ENCODE measurements at places on chromosomes 1 and 21. TPM values are rescaled to one million over a fixed set of nuclear protein-coding genes. Genes with fewer than 3 reads are reported as not detected.

- DNase-seq: no peak
Observed at GRCh38 chr1:30700528-30701257, 22.7 kb downstream of the MATN1 start.

- no peak for DNase-seq
Observed at GRCh38 chr1:1196431-1197187, 9.8 kb downstream of the TNFRSF18 start.

TEDDM1 gene
- not detected for total RNA-seq

DNA sequence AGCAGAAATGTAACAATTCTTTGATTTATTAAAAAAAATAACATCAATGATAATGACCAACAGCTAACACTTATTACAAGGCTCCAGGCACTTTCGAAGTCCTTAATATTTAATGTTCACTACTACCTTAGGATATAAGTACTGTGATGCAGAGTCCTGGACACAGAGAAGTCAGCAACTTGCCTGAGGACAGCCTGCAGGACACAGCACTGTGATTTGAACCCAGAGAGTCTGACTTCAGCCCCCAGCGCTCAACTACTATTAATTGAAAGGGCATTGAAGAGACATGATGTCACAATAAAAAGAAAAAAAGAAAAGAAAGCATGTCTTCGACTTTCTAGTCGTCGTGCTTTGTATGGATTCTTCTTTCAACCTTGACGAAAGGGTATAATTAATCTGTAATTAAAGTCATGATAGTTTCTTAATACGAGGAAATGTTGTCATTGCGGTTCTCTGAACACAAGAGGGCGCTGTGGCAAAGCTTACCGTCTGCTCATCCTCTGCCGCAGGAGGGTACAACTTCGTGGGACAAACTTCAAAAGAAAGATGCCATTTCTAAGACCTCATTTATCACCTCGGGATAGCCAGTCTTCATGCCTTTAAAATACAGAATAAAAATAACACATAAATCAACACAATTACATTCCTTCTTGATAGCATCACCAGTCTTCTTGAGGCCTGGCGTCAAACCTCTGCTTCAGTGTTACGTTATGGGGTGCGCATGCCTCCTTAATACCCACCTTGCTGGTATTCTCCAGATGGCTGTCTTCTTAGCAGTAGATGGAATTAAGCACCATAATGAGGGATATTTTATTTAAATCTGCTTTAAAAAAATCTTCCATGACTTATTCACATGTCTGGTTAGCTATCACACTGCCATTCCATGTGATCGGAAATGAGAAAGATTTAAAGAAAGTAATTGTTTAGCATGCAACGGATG lies 240.1 kb downstream of the DISC1 start:
- DNase-seq: peak; percentile 51

DNA sequence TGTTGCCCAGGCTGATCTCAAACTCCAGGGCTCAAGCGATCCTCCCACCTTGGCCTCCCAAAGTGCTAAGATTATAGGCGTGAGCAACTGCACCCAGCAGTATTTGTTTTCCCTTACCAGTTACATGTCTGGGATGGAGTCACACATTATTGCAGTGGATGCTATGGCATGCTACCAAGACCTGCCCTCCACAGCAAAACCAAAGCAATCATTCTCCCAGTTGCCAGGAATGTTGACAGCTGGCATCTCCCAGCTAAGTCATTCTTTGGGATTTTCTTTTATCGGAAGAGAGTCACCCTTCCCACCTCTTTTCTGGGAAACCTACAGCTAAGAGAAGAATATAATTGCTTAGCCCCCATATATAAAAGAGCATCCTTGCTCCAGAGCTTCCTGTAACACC lies 49.4 kb upstream of the RGS7 start:
- no peak for DNase-seq

DNA sequence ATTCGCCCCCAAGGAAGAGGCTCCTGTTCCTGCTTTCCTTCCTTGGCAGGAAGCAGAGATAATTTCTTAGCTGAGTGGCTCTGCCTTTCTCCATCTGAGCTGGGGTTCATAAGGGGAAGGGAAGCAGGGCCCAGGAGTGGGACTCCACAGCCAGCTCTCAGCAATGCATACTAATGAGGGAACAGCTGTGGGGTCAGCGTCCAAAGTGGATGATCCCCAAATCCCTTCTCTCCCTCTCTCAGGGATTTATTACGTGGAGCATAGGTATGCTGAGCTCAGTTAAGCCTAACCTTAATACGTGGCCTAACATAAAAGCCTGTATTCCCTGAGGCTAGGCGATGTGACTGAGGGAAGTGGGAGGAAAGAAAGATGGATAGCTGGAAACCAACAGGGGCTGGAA lies 87.3 kb upstream of the CTTNBP2NL start:
- no peak for DNase-seq

CCDC27 gene
- not detected for total RNA-seq

DNA sequence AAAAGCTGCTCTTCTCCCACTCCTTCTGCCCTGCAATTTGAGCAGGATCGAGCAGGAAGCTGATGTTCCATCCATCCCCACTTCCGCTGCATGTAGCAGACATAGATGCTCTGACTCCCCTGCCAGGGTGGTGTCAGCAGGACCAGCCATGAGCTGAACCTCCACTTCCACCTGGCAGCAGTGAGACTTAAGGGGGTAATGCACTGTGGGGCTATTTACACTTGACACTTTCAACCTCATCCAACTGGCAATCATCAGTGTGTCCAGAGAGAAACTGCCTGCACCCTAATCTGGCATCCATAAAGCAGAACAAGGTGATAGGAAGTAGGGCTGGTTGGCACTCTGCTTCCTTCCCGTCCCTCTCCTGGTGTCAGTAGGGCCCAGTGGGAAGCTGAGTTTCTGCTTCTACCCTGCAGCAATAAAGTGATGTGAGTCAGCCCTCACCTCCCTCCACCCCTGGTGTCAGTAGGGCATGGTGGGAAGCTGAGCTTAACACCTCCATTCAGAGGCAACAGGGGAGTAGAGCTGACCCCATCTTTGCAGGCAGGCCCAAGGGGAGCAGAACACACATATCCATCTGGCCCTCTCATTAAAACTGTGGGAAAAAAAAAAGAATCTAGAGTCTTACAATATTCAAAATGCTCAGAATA lies 272.3 kb downstream of the PTPRU start:
- no peak for DNase-seq

GRCh38 chr21:41064334-41064791 lies 103.6 kb upstream of the BACE2 start:
- no peak for DNase-seq

- no peak for DNase-seq
Observed at GRCh38 chr1:9758559-9759121, 65.1 kb downstream of the CLSTN1 start.

- no peak for DNase-seq
Observed at GRCh38 chr1:170445096-170445495, 86.9 kb upstream of the GORAB start.

- no peak for DNase-seq
Observed at GRCh38 chr1:167429612-167430011, 88.7 kb downstream of the CD247 start.

TADA1 gene
- 16.0 TPM for total RNA-seq

DNA sequence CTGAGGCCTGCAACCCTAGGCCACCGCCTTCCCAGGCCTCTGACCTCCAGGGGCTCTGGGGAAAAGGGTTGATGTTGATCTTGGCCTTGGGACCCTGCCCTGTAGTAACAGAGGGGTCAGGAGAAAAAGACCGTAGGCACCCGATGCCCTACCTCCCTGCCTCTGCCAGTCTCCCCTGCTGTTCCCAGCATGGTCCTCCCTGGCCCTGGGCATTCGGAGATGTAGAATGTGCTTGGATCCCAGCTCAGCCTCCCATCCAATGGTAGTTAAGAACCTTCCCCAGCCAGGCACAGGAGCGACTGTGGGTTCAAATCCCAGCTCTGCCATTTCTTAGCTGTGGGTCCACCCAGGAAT lies 72.0 kb upstream of the TARDBP start:
- DNase-seq: no peak

NID1 gene
- 0.08 TPM for total RNA-seq

GRCh38 chr1:59669752-59670312 lies 144.9 kb upstream of the HOOK1 start:
- DNase-seq: no peak

GRCh38 chr1:16724718-16725438 lies 15.4 kb upstream of the RNU1-4 start:
- DNase-seq: no peak

GRCh38 chr1:89686520-89686919 lies 53.6 kb downstream of the LRRC8C start:
- no peak for DNase-seq

DNA sequence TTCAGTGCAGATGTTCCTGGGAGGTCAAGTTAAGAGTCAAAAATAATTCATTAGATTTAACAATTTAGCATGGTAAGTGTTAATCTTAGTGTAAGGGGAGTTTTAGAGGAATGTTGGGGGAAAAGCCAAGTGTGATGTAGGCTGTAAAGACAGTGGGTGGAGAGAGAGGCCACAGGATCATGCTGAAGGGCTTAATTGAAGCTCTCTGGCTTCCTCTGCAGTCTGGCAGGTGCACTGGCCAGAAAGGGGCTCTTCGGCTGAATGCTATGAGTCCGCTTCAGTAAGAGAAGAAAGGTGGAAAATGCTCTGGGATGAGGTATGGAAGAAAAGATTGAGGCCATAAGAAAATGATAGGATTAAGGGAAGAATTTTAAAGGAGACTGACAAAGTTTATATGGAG lies 3.0 kb downstream of the BRDT start:
- DNase-seq: no peak

RASSF5 gene
- total RNA-seq: 186 TPM

DNAJC11 gene
- total RNA-seq: 41.6 TPM

TMEM82 gene
- total RNA-seq: not detected

BARHL2 gene
- total RNA-seq: not detected

DLGAP3 gene
- 1.5 TPM for total RNA-seq

GRCh38 chr1:65772607-65773006 lies 20.1 kb upstream of the PDE4B start:
- no peak for DNase-seq

DNA sequence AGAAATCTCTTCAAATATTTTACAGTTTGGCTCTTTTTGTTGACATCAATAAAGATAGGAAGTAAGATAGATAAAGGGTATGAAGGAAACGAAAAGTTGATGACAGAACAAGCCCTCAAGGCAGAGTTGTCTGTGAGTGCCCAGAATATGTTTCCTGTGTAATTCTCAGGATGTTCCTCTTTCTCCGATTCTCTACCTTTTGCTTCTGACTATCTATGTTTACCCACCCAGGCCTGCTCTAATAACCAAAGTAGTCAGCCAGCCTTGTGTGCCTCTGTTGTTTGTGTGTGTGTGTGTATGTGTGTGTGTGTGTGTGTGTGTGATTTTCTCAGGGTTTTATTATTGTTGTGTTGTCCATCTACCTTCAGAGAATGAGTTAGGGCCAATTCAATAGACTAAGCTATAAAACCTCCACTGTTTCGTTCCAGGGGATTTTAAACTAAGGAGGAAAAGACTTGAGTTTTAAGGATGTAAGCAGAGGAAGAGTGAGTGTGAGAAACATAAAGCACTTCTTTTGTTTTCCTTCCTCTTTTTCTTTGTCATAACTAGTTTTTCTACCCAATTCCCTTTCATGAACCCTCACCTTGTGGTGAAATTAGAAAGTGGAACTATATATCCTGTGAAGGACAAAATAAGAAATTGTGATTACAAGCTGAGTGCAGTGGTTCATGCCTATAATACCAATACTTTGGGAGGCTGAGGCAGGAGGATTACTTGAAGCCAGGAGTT lies 627.4 kb upstream of the NR5A2 start:
- no peak for DNase-seq

DNA sequence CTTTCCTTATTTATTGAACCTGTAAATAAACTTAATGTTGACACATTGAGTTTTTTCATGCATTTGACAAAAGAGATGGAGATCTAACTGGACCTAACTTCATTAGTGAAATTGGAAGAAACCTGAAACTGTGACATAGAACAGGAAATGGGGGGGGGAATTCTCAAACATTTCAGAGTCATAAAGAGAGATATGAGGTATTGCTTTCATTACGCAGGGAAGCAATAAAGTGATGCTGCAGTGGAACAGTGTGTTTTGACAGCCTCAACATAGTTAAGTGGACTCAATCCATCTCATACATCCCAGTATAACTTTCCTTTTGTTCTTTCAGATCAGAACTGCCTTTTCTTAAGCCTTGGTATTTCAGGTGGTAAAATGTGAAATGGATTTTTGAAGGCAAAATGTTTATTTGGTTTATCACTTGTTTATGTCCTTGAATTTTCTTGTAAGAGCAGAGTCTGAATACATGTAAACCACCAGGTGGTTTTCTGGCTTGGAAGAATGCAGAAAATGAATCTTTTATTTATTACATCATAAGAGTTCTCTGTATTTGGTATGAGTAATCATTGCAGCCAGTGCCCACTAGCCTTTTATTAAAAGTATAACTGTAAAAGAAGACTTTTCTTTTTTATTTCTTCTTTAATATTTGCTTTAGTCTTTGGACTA lies 132.5 kb downstream of the ZNF326 start:
- no peak for DNase-seq

DNA sequence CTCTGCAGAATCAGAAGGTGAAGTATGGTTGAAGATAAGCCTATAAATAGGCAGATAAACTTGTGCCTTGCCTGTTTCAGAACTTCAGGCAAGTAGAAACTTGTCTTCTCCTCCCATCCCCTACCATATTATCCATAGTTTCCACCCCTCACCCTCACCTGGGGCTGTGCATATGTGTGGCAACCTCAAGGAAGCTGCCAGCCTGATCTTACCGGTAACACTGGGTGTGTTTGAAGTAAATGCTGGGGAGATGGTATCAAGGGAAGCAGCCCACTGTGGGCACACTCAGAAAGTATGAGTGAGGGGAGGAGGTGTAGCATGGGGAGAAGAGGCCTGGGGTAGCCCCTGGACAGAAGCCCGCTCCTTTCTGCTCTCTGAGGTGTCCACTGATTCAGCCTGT lies 14.5 kb downstream of the VANGL2 start:
- no peak for DNase-seq

GRCh38 chr1:30809514-30810263 lies 52.1 kb upstream of the LAPTM5 start:
- no peak for DNase-seq

GRCh38 chr1:167683641-167684502 lies 37.9 kb upstream of the MPZL1 start:
- no peak for DNase-seq

FAM110D gene
- total RNA-seq: not detected

SPATA6 gene
- total RNA-seq: 1.9 TPM

DNA sequence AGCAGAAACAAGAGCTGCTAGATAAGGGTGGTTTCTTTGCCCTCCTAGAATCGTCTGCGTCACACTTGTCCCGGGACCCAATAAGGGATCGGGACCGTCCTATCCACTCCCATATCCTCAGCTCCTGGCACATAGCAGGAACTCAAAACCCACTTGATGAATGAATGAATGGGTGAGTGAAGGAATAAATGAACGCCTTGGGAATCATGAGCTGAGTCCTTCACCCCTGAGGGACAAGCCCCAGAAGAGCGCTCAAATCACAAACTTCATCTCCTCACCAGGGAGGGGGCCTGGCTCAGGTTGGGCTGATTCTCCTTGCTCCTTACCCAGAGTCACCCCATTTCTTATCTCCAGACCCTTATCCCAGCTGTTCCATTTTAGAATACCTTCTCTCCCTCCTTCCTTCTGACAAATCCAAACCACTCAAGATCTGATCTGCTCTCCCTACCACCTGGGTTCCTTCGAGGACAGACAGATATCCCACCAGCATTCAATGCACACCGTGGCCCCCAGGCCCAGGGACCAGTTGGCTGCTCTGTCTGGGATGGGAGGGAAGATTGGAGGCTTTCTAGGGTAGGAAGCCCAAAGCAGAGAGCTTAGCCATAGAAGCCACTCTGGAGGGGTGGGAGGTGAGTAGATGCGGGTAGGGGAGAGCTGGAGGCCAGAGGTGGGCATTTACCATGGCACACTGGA lies 643 bp upstream of the MOB3C start:
- no peak for DNase-seq

OR2T4 gene
- total RNA-seq: not detected

- DNase-seq: no peak
Observed at GRCh38 chr1:65793359-65793732, 651 bp downstream of the PDE4B start.
